PC-9 (cell line): ENCODE measurements at places on chromosomes 2 and 18. TPM values are rescaled to one million over a fixed set of nuclear protein-coding genes. Genes with fewer than 3 reads are reported as not detected.

Gene FAM237A
- not detected in 2 replicates for total RNA-seq

Gene LYPD6
- 0.74 and 1.1 TPM in 2 replicates for total RNA-seq

Gene AMER3
- total RNA-seq: not detected in 2 replicates

Gene MEP1B
- not detected in 2 replicates for total RNA-seq

Gene GRB14
- total RNA-seq: 2.8 and 3.4 TPM in 2 replicates

Gene NRP2
- 25.5 and 31.0 TPM in 2 replicates for total RNA-seq

Gene GPR17
- not detected in 2 replicates for total RNA-seq

DNA sequence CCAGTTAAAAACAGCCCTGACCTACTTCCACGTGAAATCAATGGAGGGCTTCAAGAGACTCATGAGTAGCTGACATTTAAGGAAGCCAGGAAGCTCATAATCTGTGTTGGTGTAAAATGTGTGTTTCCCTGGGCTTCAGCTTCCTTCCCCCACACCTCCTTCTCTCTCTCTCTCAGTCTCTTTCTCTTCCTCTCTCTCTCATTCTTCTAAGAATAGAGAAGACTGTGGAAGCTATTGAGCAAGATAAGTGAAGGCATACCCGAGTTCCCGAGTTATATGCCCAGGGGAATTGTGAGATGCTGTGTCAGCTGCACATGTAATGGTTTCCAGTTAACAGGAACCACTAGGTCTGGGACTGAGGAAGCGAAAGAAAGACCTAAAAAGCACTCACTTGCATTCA is 199.4 kb downstream of the NYAP2 start:
- H3K4me3 ChIP-seq: no peak overlapping the region
- no peaks in the 10 kb centered on the region for H3K36me3 ChIP-seq
- no peak overlapping the region for H3K27ac ChIP-seq
- DNase-seq: no peak
- H3K27me3 ChIP-seq: no peaks in the 10 kb centered on the region
- H3K4me1 ChIP-seq: no peaks in the 10 kb centered on the region

GRCh38 chr18:62833494-62833893 is 118.2 kb downstream of the PHLPP1 start:
- peaks cover 25% of the 10 kb centered on the region for H3K4me1 ChIP-seq
- no peak overlapping the region for H3K27ac ChIP-seq
- H3K4me3 ChIP-seq: no peak overlapping the region
- 0 out of 2 replicates have a peak, but pooled peaks cover 6% of the 10 kb centered on the region for H3K36me3 ChIP-seq
- H3K27me3 ChIP-seq: no peaks in the 10 kb centered on the region

- H3K27me3 ChIP-seq: no peaks in the 10 kb centered on the region
- no peaks in the 10 kb centered on the region for H3K4me1 ChIP-seq
- H3K27ac ChIP-seq: no peak overlapping the region
- no peak overlapping the region for H3K4me3 ChIP-seq
Measured at GRCh38 chr2:203126996-203127395, 111.8 kb upstream of the CYP20A1 start.

DNA sequence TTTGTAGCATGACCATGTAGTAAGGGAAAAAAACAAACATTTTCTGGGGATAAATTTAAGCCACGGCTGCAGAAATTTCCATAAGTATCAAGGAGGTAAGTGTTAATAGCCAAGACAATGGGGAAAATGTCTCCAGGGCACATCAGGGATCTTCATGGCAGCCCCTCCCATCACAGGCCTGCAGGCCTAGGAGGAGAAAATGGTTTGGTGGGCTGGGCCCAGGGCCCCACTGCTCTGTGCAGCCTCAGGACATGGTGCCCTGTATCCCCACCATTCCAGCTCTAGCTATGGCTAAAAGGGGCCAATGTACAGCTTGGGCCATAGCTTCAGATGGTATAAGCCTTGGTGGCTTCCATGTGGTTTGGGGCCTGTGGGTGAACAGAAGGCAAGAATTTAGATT is 271.8 kb downstream of the PID1 start:
- no peak overlapping the region for H3K4me3 ChIP-seq
- no peaks in the 10 kb centered on the region for H3K4me1 ChIP-seq
- no peaks in the 10 kb centered on the region for H3K27me3 ChIP-seq
- no peaks in the 10 kb centered on the region for H3K36me3 ChIP-seq
- H3K27ac ChIP-seq: no peak overlapping the region
- no peak for DNase-seq

- H3K27me3 ChIP-seq: no peaks in the 10 kb centered on the region
- no peak overlapping the region for H3K27ac ChIP-seq
- no peak overlapping the region for H3K4me3 ChIP-seq
Measured at GRCh38 chr2:191243154-191243553, 2.0 kb upstream of the MYO1B start.

DNA sequence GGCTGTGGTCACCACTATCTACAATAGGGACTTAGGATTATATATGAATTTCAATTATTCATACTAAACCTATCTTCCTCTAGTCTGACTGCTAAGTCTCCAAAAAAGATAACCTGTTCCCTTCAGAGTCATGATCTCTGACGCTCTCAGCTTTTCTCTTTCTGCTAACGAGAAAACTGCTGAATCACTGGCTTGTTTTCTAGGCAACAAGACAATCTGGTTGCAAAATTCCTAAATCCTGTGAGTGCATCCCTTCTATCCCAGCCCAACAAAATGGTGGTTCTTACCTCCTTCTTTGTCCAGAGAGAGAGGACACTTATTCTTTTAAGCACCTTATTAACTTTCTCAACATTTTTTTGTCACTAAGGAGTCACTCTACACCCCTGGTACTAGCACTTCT is 312.3 kb upstream of the PKDCC start:
- no peak overlapping the region for H3K27ac ChIP-seq
- no peak for DNase-seq

- no peaks in the 10 kb centered on the region for H3K4me1 ChIP-seq
- H3K4me3 ChIP-seq: no peak overlapping the region
- no peaks in the 10 kb centered on the region for H3K27me3 ChIP-seq
- H3K27ac ChIP-seq: no peak overlapping the region
- no peaks in the 10 kb centered on the region for H3K36me3 ChIP-seq
- DNase-seq: no peak
Measured at GRCh38 chr18:35592298-35592697, 10.8 kb downstream of the GALNT1 start.

DNA sequence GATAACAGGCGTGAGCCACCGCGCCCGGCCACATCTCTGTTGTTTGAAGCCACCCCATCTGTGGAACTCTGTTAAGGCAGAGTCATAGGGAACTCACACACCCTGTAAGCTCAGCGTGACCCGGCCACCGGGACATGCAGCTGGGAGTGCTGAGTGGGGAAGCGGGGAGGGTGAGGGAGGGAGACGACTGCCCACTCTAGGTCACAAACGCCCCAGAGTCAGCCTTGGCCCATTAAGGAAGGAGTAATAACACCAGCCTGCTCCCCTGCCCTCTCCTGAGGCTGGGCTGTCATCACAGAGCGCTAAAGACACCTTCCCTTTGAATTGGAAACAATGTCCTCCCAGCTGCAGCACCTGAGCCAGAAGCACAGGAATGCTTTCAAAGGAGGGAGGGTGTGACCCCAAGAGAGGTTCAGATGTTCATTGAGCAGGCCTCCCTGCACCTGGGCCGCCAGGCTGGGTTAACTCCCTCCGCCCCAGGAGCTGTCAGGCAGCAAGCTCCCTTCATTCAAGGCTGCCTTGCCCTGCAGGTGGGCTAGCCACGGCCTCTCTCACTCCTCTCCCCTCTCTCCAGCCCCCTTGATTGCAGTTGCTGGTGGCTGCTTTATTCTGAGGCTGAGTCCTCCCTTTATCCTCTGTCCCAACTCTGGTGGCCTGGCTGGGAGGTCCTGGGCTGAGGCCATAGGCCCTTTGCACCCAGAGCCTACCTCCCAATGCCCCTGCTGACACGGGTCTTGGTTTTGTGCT is 77.2 kb upstream of the HPCAL1 start:
- no peak overlapping the region for H3K4me3 ChIP-seq
- H3K36me3 ChIP-seq: no peaks in the 10 kb centered on the region
- DNase-seq: peak; percentile 41
- H3K27me3 ChIP-seq: no peaks in the 10 kb centered on the region
- H3K4me1 ChIP-seq: peaks cover 12% of the 10 kb centered on the region; the same call in 1 of the 2 replicates
- no peak overlapping the region for H3K27ac ChIP-seq

DNA sequence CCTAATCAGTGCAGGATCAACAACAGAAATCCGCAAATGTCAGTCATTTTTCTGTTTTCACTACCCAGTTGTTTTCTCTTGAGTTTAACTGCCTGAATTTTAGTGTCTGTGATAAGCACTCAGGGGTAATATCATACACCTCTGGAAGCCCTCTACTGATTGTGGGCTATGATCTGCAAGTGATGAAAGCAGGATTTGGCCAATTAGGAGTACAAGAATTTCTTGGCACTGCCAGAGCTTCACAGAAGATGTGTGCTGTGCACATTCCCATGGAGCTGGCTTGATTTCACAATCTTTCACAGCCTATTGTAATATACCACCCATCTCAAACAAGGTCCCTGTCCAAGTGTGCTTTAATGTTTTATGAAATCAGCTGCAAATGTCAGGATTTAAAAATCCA is 27.3 kb upstream of the TDRD15 start:
- no peak overlapping the region for H3K27ac ChIP-seq
- no peaks in the 10 kb centered on the region for H3K36me3 ChIP-seq
- peaks cover 5% of the 10 kb centered on the region; the same call in 1 of the 2 replicates for H3K27me3 ChIP-seq
- no peaks in the 10 kb centered on the region for H3K4me1 ChIP-seq
- no peak overlapping the region for H3K4me3 ChIP-seq

DNA sequence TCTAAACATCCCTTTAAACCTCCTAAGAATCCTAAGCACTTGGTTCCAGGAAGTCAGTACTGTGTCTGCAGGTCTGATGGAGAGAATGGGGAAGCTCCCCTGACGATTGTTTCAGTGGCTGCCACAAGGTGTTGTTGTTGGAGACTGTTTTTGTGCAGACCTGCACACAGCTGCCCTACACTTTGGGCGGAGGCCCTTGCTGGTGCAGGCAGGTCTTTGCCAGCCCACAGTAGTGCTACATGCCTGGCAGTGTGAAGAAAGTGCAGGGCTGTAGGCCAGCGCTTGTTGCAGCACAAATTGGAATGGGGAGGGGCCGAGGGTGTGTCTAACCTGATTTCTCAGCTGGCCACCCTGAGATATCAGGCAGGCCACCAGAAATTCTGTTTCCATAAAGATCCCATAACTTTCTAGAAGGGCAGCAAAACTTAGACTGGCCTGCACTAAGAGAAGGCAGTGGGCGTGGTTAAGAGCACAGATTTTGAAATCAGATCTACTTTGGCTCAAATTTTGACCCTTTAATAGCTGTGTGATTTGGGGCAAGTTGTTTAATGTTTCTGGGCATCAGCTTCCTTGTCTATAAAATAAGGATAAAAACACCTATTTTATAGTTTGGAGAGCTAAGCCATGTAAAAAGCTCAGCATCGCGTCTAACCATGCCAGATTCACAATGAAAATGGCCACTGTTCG is 83.7 kb upstream of the SLC1A4 start:
- no peak overlapping the region for H3K27ac ChIP-seq
- no peak for DNase-seq
- H3K4me1 ChIP-seq: peaks cover 9% of the 10 kb centered on the region
- H3K4me3 ChIP-seq: no peak overlapping the region

- no peak overlapping the region for H3K4me3 ChIP-seq
- no peak overlapping the region for H3K27ac ChIP-seq
- no peak for DNase-seq
- no peaks in the 10 kb centered on the region for H3K27me3 ChIP-seq
- peaks cover 4% of the 10 kb centered on the region; the same call in 1 of the 2 replicates for H3K36me3 ChIP-seq
Measured at GRCh38 chr2:68200157-68200787, 42.6 kb downstream of the PNO1 start.

GRCh38 chr2:151681051-151681450 is 53.2 kb downstream of the NEB start:
- H3K4me3 ChIP-seq: no peak overlapping the region
- H3K4me1 ChIP-seq: no peaks in the 10 kb centered on the region
- no peaks in the 10 kb centered on the region for H3K27me3 ChIP-seq
- DNase-seq: no peak
- H3K27ac ChIP-seq: no peak overlapping the region
- H3K36me3 ChIP-seq: no peaks in the 10 kb centered on the region

DNA sequence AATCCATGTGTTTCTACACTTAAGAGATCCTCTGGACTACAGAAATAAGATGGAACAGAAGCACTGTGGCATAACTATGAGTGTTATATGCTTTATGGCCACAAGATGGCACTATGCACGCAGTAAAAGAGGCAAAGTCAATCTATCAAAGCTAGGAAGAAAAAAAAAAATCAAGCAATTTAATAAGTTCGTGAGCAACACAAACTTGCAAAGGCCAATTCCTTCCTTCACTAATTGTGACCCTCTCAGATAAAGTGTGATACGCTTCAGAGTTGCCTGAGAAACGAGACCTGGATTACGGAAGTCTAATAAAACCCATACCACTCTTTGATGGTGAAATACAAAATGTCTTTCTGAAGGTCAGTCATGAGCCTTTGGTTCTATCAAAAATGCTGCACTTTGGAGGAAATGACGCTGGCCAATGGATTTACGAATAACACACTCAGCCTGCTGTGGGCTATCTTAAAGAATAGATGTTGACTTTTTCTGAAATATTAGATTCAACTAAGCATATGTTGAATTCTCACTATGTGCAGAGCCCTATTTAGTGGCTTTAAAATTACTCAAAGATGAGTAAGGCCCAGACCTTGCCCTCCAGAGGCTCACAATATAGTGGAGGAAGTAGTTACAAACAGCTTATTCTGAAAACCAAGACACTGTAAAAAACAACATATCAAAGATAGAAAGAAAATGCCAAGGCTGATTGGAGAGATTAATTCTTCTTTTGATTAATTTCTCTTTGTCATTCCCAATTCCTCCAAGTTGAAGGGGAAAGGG is 35.5 kb upstream of the TTR start:
- no peak overlapping the region for H3K27ac ChIP-seq
- peak; percentile 37 for DNase-seq
- no peaks in the 10 kb centered on the region for H3K27me3 ChIP-seq
- no peaks in the 10 kb centered on the region for H3K4me1 ChIP-seq
- H3K4me3 ChIP-seq: no peak overlapping the region
- H3K36me3 ChIP-seq: no peaks in the 10 kb centered on the region

DNA sequence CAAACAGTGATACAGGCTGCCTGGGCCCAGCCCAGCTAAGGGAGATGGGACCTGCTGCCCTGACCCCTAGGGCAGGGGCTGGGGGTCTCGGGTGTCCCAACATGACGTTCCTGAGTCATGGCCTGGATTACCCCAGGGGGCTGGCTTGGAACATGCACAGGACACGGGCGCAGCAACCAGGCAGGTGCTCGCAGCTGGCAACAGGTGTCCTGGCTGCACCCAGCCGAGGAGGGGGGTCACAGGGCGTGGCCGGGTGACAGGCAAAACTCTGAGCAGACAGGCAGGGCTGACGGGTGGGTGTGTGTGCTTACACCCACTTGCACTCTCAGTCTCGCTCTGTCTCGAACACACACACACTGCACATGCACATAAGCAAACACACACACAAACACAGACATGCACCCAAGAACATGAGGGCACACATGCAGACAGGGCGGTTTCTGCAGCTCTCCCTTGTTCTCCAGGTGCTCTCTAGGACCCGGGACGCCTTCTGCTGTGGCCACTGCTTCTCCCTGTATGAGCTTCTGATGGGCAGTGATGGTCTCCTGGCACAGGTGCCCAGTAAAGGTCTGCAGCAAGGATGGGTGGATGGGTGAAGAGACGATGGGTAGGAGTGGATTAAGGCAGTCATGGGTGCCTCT is 33.7 kb upstream of the TAF1B start:
- H3K36me3 ChIP-seq: no peaks in the 10 kb centered on the region
- H3K4me1 ChIP-seq: peaks cover 65% of the 10 kb centered on the region
- H3K4me3 ChIP-seq: no peak overlapping the region
